ENCODE measurements at places on chromosomes 7 and 10.
A peak's percentile ranks its signal among the peaks of the same experiment; 100 is the strongest.

GRCh38 chr7:80883154-80884025 lies 35.5 kb downstream of the SEMA3C start:
- peak; percentile 64 for DNase-seq

GRCh38 chr10:51369903-51370302 lies 295.6 kb downstream of the PRKG1 start:
- DNase-seq: no peak

GRCh38 chr10:3135006-3135405 lies 37.6 kb downstream of the PITRM1 start:
- DNase-seq: no peak

- no peak for DNase-seq
Observed at GRCh38 chr7:40990841-40991240, 712.0 kb downstream of the INHBA start.

DNA sequence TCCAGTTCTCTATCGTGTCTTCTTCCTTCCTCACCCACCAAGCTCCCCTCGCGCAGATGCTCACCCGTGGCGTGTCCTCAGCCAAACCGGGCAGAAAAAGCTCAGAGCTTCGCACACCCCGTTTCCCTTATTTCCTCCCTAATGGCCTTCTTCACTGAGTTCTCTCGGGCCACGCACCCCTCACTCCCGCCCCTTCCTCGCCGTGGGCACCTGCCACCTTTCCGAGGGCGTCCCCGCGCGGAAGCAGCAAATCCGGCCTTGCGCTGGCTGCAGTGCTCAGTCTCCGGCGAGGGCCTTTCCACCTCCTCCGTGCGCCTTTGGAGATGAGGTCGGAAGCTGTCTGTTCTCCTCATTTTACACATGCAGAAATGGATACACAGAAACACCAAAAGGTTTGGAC lies 12.4 kb upstream of the CALML3 start:
- DNase-seq: no peak

GRCh38 chr7:139359366-139360209 lies at the start of gene LUC7L2:
Gene LUC7L2 (plus strand): TSS chr7:139359894. CDS start chr7:139360262, 368 bp downstream.
- DNase-seq: peak; percentile 99

DNA sequence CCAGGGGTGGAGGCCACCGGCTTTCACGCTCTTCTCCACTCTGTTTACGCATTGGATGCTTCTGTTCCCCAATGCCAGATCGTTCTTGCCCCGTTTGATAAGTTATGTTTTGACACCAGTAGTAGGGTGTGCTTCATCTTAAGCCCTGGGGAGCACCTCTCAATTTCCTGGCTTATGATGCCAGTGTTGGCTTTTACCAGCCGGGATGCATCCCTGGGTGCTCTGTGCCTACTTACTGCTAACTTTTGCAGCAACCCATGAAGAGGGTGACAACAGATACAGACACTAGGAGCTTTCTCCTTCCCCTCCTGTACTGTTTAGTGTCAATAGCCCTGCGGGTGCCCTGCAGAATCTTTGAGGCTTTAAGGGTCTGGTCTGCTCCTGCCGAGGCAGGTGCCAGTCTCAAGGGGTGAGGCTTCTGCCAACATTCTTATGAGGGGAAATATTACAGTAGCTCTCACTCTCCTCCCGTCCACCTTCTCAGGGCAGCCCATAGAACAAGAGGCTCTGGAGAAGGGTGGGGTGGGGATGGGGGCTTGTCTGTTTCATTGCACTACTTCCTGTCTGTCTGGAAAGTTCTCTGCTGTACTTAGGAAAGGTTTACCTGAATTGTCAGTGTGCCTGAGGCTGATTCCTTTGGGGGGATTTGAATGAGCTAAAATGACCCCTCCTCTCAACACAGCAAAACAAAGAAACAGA lies 23.3 kb downstream of the ADCY1 start:
- DNase-seq: peak; percentile 11

All from RWPE2 (cell line).